Skeletal muscle tissue (tissue), 5 donors: ENCODE measurements at places on chromosomes 3 and 15. TPM values are rescaled to one million over a fixed set of nuclear protein-coding genes. Genes with fewer than 3 reads are reported as not detected.

SCN11A gene
- total RNA-seq = 2.6 TPM

NEK11 gene
- total RNA-seq = 20.9 TPM

TRH gene
- 0.52 TPM for total RNA-seq

CCR1 gene
- 3.7 TPM for total RNA-seq

ISG20 gene
- 0.52 TPM for total RNA-seq

FGF7 gene
- total RNA-seq = 7.3 TPM
